NCI-H1092 (cell line): ENCODE measurements at places on chromosomes 11 and 22.
A peak's percentile ranks its signal among the peaks of the same experiment; 100 is the strongest.

- DNase-seq: no peak
Measured at GRCh38 chr22:47161631-47162030, 399.2 kb downstream of the TBC1D22A start.

GRCh38 chr22:38403812-38404211 is 51.2 kb downstream of the KCNJ4 start:
- no peak for DNase-seq

- DNase-seq: peak; percentile 84
Measured at GRCh38 chr11:17414317-17414737, 25.9 kb upstream of the KCNJ11 start.

- no peak for DNase-seq
Measured at GRCh38 chr11:74135127-74135840, 35.5 kb downstream of the C2CD3 start.

DNA sequence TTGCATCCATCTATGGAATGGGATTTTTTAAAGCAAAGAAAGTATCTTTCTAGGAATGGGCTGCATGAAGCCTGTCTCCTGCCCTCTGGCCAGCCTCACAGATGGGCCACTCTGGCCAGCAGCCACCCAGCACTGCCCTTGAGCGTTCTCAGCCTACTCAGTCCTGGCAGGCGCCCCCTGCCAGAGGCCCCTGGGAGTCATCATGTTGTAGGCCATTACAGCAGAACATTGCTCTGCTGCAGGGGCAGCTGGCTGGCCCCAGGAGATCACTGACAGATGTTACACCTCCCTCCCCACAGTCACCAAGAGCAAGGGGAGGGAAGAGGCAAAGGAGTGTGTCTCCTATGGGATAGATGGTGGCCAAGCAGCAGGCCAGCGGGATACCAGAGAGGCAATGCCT is 363.7 kb downstream of the NXPE2 start:
- DNase-seq: peak; percentile 7

GRCh38 chr11:7977232-7977917 is 9.8 kb upstream of the EIF3F start:
- no peak for DNase-seq

GRCh38 chr11:43504316-43504950 is 145.7 kb downstream of the TTC17 start:
- DNase-seq: no peak

DNA sequence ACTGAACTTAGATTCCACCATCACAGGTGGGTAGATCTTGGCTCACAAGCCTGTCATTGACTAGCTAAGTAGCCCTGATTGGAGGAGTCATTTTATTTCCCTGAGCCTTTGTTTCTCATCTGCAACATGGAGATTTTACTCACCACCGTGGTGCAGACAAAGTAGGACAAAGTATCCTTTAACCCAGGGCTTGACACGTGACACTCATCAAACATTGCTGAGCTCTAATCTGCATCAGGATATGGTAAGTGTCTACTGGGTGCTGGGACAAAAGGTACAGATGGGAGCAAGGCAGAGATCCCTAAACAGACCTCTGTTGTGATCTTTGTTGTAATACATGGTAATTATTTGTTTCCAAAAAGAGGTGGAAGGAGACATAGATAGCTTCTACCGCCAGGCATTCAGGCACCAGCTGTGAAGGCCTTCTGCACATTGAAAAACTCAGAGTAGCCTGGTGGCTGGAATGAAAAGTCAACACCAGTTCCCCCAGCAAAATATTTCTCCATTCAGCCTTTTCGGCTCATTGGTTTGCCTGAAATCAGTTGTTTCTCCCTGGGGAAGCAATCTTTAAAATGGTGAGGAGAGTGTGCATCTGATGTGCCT is 18.3 kb upstream of the MICAL2 start:
- no peak for DNase-seq

DNA sequence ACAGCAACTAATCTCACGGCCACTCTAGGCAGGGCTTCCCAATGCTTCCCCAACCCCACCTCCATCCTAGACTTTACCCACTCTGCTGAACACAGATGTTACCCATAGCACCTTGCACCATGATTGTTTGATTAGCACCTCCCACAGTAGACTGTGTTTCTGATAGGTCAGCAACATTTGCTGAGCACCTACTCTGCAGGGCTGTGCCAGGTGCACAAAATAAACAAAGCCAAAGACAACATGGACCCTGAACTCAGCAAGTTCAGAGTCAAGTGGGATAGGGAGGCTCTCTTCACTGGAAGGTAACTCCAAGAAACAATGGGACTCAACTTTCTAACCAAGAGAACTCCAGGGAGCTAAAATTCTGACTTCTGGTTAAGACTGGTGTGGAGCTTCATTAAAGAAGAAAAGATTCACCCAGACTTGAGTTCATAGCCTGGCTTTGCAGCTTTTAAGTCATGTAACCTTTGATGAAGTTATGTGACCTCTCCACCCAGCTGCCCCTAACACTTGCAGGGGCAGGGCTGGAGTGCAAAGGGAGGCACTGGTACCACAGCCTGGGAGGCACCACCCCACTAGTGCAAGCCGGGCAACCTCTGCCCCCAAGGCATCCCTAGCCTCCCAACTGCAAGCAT is 6.7 kb upstream of the RTN4RL2 start:
- no peak for DNase-seq

DNA sequence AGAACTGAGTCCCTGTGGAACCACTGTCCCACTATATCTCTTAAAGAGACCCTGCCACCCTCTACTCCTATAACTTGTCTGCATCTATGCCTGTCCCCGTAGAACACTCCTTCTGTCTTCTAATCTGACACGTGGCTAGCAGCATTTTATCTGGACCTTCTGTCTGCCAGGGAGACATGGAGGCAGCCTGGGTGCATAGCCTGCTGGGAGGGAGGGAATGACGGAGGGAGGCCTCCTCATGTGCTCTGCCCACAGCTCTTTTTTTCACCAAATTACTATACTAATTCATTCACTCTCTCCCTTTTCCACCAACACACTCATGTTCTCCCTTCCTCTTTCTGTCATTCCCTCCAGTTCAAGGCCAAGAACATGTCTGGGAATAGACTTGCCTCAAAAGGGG is 7.6 kb upstream of the THRSP start:
- no peak for DNase-seq

GRCh38 chr11:16806791-16807190 is 68.3 kb downstream of the C11orf58 start:
- no peak for DNase-seq

DNA sequence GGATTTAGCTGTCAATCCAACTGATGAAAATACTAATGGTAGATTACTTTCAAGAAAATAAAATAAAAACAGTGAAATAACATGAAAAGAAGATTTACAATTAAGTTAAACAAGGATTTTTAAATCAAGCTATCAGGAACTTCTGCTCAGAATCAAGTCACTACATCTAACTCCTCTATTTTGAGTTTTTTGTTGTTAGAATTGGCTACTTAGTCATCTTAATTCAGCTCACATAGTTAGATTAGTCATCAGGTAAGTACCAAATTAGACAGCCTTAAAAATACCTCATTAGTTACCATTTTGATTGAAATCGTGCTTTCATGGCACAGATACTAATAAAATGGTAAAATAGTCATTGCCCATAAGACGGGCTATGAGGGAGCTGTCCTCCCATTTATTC is 35.8 kb downstream of the BTG4 start:
- no peak for DNase-seq

DNA sequence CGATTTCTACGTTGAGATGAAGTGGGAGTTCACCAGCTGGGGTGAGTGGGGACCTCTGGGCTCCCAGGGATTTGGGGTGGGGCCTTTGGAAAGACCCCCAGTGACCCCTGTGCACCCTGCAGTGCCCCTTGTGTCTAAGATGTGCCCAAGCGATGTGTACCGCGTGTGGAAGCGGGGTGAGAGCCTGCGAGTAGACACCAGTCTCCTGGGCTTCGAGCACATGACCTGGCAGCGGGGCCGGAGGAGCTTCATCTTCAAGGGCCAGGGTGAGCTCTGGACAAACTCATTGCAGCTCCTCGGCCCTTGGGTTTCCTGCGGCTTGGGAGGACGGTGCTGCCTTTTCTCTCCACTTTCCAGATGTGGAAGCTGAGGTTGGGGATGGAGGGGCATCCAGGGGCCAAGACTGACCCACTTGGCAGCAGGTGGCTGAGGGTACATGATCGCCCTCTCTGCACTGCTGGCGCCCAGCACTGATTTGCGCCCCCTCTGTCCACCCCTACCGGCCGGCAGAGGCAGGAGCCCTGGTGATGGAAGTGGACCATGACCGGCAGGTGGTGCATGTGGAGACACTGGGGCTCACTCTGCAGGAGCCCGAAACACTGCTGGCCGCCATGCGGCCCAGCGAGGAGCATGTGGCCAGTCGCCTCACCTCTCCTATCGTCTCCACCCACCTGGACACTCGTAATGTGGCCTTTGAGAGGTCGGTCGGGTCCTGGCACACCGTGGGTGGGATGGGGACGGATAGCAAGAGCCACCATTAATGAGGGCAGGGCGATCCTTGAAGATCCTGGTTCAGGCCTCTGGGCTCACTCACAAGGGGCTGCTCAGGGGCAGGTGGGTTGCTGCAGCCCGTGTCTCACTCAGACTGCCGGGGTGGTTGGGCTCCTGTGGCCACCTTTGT is 2.6 kb downstream of the ANKRD13D start:
- no peak for DNase-seq

GRCh38 chr22:41178425-41178975 is 26.6 kb upstream of the L3MBTL2 start:
- DNase-seq: no peak

GRCh38 chr22:27507111-27507611 is 294.4 kb downstream of the MN1 start:
- no peak for DNase-seq

DNA sequence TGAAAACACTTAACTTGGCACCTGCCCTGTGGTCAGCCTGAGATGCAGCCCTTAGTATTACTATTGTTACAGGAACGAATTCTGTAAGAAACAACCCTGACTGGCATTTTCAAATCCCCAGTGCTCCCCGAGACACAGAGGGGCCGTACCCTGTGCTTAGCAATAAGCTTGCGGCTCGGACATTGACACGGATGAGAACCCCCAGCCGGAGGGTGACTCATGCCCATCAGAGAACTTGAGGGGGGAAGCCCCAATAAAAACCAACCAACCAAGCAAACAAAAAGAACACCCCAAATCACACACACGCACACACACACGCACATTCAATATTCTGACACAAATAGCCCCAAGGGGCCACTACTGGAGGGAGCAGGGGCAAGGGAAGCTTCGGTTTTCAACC is 63.8 kb downstream of the SHISAL1 start:
- DNase-seq: no peak
